ENCODE measurements at places on chromosomes 11 and 22.

DNA sequence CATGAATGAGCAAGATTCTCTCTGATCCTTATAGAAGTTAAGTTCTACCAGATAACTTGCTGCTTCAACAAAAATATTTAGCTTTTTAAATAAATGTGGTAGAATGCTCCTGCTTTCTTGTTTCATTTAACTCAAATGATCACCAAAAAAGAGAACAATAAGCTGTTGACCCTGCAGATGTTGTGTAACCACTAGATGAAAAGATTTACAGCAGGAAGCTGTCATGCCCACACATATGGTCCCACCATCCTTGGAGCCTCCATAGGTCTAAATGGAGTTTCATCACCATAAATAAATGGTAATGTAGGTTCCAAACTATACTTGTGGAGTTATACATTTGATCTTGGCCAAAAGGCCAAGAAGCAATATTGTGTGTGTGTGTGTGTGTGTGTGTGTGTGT is 118.8 kb downstream of the RRAS2 start:
- DNase-seq: no peak

DNA sequence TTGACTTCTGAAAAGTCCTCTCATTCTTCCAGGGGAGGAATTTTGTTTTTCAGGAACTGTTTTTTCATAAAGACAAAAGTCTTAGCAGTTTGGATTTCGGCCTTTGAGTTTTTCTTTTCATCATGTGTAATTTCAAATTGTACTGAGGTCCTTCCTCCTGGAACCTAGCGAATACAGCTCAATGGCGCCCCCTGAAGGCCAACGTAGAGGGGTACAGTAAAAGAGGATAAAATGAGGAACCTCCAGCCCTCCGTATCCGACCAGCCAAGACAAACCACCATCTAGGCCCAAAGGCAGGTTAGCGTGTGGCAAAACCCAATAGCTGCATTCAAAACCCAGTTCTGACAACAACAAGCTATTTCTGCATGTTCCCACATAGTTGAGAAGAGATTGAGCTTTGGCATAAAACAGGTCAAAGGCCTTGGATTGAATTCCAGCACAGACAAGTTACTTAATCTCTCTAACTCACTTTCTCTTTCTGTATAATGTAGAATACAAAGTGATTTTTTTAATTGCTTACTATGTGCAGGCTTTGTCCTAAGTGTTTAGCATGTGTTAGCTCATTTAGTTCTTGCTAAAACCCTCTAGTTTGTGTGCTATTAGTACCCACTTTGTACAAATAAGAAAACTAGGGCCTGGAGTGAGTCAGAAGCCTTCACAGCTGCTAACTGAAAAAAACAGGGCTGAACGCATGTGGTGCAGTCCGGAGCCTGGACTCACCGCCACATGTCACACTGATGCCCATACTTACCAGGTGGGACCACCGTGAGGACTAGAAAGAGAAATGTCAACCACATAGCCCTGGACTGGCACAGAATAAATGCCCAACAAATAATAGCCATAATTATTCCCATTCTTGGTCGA is 43.2 kb upstream of the ETS1 start:
- peak; percentile 91 for DNase-seq

DNA sequence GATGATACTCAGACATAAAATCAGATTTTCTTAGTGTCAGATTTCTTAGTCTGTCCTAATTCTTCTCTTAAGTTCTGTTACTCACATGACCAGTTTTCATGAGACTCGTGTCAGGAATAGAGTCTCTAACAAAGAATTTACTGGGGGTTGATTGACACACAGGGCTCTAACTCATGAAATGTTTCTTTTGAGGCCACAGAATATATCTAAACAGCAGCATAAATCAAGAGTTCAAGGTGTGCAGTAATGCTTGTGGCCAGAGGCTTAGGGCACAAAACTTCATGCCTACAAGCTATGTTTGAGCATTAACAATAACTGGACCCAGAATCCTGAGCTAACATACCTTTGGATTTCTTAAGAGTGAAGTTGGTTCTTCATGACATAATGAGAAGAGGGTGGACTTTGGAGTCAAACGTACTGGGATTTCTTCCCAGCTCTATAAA is 237.2 kb downstream of the DDX10 start:
- no peak for DNase-seq

DNA sequence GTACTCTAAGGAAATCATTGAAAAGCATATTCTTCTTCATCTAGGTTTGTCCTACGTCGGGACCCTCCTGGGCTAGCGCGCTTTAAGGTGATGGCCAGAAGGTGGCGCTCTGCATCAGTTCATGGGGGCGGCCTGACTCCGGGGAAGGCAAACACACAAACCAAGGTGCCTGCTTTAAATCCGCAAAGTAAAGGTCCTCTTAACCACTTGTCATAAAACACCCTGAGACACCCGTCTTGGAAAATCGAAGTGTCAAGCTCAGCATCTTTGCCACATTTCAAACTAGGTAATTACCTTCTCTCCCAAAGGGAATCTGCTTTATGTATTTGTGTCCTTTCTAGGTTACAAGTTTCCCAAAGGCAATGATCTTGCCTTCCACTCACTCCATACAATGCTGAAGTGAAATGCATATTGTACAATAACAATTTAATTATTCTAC is 33.9 kb downstream of the LMO2 start:
- DNase-seq: peak; percentile 61

DNA sequence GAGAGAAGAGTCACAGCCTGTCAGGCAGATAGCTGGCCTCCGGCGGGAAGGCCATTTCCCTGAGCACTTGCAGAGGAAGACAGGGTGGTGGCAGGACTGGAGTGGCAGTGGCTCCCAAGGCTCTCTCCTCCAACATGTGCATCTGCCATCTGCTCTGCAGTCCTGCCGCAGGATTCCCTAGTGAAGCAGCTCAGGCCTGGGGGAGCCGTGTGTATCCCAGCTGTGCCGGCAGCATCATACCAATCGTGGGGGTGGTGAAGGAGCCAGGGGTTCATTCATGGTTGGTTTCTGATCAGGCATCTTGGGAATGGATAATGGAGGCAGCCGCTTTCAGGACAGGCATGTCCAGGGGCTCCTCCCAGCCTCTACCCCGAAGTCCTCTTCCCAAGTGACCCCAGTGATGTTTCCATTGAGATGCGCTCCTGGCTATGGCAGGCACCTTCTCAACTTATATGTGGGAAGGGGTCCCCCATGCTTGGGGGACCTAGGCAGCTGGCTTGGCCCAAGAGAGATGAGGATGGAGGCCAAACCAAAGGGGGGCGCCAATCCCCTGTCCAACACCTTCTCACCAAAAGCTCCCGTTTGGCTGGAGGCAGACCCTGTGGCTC is 6.1 kb downstream of the TAGLN start:
- DNase-seq: no peak

GRCh38 chr22:37062702-37063381 is 11.3 kb downstream of the KCTD17 start:
- DNase-seq: no peak

DNA sequence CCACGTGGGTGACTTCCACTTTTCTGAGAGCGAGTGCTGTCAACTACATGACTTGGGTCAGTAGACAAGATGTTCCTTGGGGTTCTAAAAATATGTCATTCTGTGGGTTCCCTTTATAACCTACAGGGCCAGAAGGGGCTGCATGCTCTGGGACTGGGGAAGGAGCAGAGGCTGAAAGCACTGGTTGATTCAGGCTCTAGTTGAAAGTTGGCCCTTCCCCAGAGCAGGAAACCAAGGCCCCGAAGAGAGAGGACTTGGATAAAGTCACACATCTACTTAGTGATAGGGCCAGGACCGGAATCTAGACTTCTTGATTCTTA is 9.9 kb downstream of the ADAMTS15 start:
- no peak for DNase-seq
